ENCODE measurements at places on chromosomes 13 and 19. TPM values are rescaled to one million over a fixed set of nuclear protein-coding genes. Genes with fewer than 3 reads are reported as not detected.

Gene COX7A1
- total RNA-seq = not detected

Gene LYPD5
- 0.93 TPM for total RNA-seq

Gene KLK2
- not detected for total RNA-seq

- DNase-seq = no peak
Measured at GRCh38 chr19:1266916-1267476, 2.1 kb upstream of the CIRBP start.
